ENCODE measurements at places on chromosomes 7 and 10.

GRCh38 chr7:17696422-17696821 lies 243.9 kb downstream of the SNX13 start:
- DNase-seq, result no peak

- no peak for DNase-seq
Measured at GRCh38 chr7:15709978-15710377, 23.5 kb upstream of the MEOX2 start.

- no peak for DNase-seq
Measured at GRCh38 chr10:34397324-34397723, 417.8 kb downstream of the PARD3 start.

- DNase-seq, result no peak
Measured at GRCh38 chr10:12938271-12938670, 63.2 kb downstream of the CCDC3 start.

- DNase-seq, result no peak
Measured at GRCh38 chr10:22341190-22341925, 3.9 kb upstream of the SPAG6 start.

- no peak for DNase-seq
Measured at GRCh38 chr10:24929056-24929544, 23.3 kb downstream of the PRTFDC1 start.

DNA sequence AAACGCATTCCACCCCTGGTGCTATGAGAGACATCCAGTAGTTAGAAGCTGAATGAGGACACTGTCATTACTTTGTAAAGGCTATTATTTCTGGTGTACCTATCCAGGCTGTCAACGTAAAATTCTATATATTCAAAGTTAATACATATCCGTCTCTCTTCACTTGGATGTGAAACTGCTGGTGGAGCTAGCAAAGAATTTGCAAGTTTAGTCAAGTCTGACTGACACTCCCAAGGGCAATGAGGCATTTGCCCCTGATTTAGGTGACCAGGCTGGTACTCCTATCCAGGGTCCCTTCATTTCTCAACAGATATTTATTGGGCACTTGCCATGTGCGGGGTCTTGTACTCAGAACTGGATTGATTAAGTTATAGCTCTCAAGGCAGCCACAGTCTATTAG lies 260.1 kb upstream of the CDC14C start:
- DNase-seq, result no peak

GRCh38 chr10:48978318-48978717 lies 38.7 kb upstream of the LRRC18 start:
- DNase-seq, result no peak

- no peak for DNase-seq
Measured at GRCh38 chr7:5854738-5855137, 25.9 kb upstream of the OCM start.

DNA sequence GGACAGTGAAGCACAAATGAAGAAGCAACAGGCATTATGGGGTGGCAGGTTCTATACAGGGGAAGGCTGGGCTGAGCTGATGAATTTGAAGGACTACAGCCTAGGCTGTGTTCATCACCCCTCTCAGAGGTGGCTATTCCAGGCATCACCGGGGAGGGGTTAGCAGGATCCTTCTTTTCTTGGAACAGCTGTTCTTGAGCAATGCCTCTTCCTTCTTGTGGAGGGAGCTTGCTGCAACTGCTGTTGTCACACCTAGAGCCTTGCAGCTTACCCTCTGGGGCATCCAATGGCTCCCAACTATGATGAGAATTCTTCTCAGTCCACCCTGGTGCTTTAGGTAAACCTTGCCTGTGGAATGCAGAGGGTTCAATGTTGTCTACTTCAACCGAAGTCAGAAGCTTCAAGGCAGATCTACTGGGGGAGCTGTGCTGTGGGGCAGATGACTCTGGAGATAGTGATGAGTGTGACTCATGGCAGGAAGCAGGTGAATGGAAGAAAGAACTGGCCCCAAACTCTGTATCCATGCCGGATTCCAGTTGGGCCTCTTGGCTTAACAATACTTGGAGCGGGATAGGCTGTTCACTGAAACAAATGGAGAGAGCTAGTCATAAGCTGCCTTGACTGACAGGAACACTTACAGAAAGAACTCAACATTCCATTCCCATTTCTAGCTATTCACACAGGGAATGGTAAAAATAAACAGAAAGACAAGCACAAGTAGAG lies 21.5 kb upstream of the PPP3CB start:
- no peak for DNase-seq

DNA sequence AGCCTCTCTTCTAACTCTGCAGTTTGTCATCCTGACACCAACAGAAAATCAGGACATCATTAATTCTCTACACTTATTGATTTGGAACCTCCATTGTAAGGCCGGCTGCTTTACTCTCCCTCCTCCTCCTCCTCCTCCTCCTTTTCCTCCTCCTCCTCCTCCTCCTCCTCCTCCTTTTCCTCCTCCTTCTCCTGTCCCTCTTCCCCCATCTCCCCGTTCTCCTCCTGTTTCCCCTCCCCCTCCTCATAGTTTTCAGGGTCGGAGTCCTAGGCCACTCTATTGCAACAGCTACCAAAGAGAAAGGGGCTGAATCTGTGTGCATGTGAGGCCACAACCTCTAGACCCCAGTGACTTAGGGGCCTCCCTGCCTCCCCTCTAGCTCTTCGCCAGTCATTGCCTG lies 136.1 kb downstream of the HECW1 start:
- DNase-seq, result no peak

- DNase-seq, result no peak
Measured at GRCh38 chr7:70539617-70540016, 592.3 kb upstream of the GALNT17 start.

GRCh38 chr10:33712825-33713224 lies 378.4 kb upstream of the NRP1 start:
- no peak for DNase-seq

- DNase-seq, result no peak
Measured at GRCh38 chr7:150862356-150862755, 10.0 kb downstream of the AOC1 start.

DNA sequence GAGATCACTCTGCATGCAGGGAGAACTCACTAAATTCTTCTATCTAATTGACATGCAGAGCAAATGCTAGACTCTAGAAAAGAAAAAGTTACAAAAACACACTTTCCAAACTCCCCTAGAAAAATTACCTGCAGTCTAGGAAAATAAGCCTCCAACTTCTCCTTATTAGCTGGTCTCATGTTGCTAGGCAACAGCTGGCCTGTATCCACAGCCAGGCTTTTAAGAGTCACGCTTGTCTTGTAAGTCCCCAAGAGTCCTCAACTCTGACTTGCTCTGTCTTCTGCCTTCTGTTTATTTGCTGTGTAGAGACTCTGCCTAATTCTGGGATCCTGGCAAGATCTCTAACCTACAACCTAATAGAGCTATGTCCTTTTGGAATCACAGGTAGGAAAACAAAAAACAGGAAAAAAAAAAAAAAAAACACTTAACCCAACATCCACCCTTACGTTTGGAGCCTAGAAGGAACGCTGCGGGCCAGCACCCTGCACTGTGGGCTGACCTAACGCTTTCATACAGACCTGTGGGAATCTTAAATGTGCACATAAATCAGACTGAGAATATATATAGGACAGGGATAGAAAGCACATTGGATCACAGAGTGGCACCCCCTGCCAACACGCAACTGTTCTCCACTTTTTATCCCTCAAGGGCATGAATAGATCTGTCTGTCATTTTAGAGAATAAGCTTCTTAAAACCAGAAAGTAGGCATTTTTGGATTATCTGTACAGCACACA lies 117.0 kb upstream of the PTPRZ1 start:
- no peak for DNase-seq

GRCh38 chr10:7686351-7687171 lies 16.6 kb upstream of the ITIH2 start:
- no peak for DNase-seq

DNA sequence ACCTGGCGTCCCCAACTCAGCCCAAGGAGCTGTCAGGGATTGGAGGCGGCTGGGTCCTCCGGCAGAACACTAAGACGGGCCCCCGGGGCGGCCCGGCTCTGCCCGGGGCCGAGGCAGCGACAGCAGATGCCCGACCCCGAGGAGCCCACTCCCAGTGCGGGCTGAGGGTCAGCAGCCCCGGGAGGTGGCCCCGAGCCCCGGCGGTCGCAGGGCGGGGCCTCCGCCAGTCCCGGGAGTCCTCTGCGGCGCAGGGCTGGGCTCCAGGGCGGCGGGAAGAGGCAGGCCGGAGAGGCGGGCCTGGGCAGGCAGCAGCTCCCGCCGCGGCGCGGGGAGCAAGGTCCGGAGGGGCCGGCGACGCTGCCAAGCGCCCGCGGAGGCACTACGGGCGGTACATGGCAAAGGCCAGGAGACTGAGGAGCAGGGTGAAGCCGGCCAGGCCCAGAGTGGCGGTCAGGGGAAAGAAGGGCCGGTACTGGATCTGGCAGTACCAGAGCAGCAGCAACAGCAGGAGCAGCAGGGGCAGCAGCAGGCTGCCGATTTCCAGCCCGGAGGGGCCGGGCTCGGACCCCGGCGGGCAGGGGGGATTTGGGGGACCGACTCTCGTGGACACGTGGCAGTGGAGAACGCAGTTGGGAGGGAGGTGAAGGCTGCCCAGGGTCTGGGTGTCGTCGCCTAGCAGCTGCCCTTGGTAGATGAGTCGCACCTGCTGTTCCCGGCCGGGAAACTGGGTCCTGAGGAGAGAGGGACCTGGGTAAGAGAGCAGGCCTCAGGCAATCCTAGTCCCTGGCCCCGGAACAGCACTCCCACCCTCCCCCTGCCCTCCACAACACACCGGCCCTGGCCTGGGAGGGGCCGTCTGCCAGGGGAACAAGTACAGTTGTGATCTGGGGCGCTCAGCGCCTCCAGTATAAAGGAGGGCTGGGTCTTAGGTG lies 827 bp upstream of the FASTK start:
- DNase-seq, result no peak

- no peak for DNase-seq
Measured at GRCh38 chr7:29945259-29945809, 44.3 kb downstream of the SCRN1 start.

- DNase-seq, result no peak
Measured at GRCh38 chr7:86815556-86815955, 171.8 kb downstream of the GRM3 start.

DNA sequence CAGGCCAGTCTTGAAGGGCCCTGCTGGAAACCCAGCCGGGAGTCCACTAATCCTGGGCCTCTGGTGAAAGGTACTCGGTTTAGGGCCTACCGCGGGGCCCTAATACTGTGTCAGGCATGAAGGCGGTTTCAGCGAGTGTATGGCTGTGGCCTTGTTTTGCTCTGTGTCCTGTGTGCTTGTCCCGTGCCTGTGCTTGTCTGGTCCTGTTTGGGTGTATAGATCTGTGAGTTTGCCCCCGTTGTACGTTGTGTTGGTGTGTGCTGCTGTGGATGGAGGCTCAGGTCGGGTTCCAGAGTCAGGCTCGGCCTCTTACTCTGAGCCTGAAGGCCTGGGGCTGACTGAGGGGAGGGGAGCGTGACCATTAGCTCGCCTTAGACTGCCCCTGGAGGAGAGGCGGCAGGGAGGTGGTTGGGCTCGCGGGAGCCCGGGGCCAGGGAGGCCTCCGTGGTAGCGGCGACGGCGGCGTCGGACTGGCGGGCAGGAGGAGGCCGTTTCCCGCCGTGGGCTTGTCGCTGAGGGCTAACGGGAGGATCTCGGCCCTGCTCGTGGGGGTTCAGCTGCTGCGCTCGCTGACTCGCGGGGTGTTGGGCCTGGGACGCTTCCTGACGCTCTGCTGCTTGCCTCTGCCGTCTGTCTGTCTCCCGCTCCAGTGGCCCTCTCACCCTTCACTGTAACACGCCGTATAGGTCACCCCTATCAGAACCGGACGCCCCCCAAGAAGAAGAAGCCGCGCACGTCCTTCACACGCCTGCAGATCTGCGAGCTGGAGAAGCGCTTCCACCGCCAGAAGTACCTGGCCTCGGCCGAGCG lies 2.6 kb downstream of the TLX1 start:
- DNase-seq, result no peak

DNA sequence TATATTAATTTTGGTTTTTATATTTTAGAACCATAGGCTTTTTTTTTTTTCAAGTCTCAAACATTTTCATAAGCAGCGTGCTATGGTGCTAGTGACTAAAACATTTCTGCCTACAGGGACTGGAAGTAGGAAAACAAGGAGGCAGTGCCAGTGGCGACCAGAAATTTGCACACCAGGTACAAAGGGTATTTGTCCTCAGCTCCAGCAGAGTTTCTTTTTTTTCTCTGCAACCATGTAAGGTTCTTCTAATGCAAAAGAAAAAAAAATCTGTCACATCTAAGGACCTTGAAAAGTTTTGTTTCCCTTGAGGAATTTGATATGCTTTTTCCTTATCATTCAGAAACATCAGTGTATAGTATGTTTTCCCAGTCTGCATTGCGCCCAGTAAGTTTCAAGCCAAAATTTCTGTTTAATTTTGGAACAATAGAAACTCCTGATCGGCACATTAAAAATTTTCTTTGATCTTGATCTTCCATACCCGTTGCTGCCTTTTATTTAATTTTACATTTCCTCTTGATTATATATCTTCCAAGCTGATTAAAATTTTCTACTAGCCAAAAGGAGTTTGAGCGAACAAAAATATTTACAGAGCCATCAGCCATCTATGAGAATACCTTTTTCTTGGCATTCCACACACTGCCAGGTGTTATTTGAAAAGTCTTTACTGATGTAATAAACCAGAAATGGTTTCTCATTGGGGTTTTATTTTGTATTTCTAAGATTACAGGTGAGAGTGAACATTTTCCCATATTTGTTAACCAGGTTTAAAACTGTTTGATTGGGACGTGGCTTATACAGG lies 956 bp upstream of the KLHDC10 start:
- no peak for DNase-seq

- DNase-seq, result no peak
Measured at GRCh38 chr7:39360766-39361165, 205.4 kb upstream of the YAE1 start.

DNA sequence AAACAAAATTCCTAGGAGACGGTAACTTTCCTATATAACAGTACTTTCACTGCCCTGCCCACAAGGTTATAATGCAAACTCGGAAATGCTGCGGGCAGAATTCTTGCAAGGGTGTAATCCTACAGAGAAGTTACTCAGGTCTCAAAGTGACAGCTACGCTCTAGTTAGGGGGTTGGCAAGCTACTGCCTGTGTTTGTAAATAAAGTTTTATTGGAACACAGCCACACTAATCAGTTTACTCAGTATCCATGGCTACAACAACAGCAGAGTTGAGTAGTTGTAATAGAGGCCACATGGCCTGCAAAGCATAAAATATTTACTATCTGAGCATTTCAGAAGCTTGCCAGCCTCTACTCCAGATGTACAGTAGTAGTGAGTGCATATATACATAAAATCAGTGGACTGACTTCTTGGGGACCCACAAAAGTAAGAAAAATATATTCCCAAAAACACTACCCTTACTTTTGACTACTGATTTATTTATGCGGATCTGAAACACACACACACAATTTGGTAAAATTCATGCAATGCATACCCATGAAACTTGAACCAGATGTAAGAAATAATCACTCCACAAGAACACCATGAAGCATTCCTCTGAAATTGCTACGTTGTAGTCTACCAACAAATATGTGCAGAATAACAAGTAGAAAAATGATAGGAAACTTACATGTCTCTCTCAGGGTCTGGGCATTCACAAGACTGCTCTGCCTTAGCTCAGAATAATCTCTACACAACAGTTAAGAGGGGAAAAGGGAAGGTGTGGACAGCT lies 53.0 kb downstream of the SMURF1 start:
- no peak for DNase-seq

- DNase-seq, result no peak
Measured at GRCh38 chr10:81820418-81820817, 54.6 kb upstream of the NRG3 start.
